ENCODE measurements at places on chromosomes 11 and 22.
A peak's percentile ranks its signal among the peaks of the same experiment; 100 is the strongest.

DNA sequence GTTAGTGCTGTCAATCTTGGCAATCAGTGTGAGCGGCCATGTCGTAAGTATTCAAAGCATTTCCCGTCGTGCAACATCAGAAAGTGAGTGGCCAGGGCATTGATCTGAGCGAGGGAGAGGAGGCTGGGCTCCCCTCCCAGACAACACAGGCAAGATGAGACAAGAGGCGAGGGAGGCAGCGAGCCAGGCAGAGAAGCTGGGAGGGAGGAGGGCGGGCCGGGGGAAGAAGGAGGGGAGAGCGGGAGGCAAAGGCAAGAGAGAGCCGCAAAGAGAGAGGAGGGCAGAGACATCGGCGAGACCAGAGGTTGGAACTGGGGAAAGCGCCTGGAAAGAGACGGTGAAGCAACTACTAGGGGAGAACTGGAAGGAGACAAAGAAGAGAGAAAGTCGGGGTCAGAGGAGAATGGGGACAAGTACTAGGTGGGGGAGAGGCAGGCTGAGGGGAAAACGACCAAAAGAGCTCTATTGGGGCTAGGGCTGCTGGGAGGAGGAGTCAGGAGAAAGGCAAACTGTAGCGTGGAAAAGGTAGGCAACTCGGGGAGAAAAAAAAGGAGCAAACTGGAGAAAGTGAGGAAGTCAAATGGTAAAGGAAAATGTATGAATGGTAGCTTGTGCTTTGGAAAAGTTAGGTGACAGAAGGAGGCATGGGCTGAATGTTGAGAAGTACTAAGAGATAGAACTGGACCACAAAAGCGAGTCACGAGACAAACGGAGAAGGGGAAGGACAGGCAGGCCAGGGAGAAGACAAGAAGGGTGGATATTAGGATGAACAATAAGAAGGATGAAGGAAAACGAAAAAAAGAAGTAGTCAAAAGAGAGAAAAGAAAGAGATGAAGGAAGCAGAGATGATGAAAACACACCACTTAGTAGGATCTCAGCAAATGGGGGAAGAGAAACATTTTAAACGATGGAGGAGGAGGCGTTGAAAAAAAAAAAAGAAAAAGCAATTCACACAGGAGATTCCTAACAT is 130.5 kb upstream of the C11orf58 start:
- DNase-seq = peak; percentile 5

DNA sequence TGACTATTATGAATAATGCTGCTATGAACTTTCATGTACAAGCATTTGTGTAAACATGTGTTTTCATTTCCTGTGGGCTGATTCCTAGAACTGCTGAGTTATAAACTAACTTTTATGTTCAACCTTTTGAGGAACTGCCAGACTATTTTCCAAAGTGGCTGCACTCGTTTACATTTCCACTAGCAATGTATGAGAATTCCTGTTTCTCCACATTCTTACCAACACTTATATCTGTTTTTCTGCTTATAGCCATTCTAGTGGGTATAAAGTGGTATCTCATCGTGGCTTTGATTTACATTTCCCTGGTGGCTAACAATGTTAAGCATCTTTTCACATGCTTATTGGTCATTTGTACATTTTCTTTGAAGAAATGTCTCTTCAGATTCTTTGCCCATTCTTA is 35.2 kb upstream of the SCUBE2 start:
- no peak for DNase-seq

GRCh38 chr11:41235668-41236067 is 223.8 kb downstream of the LRRC4C start:
- DNase-seq = no peak

DNA sequence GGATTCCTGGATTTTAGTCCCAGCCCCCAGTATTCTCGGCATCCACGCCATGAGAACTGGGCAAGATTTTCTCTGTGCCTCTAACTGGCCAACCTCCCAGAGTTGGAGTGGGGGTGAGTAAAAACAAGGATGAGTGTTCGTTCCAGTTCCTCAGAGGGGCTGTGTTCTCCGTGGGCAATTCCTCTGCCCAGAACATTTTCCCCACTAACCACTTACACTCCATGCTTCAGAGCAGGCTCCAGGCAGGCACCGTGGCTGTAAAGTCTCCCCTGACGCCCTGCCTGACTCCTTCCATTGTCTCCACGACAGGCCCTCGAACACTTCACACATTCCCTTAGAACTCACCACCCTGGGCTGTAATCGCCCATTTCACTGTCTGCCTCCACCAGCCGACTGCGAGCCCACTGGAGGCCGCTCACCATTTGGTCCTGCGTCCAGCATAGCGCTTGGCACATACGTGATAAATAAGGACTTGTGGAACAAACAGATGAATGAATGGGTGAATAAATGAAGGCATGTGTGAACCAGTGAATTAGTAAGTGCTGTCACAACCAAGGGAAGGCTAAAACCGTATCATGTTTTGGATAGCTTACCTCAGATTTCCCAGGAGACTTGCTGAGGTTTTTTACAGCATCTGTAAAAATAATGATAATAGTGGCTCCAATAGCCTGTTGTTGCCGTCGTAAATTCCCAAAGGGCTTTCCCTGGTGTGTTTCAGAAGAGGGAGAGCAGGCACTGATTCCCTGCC is 6.1 kb downstream of the APLNR start:
- DNase-seq = no peak

DNA sequence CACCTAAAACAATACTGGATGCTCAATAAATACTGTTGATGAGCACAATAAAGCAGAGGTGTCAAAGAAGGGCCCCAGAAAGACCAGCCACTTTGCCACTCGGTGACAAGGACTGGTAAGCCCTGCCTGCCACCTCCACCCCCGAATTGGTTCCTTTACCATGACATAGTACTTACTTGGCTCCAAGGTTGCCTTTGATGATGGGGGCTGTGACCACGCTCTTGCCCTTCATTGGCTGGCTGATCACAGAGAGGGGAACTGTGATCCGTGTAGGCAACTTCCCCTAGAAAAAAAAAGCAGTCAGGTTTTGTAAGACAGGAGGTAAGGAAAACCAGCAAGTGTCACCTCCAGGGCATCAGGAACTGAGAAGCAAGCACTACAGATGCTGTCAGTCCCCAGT is 29.7 kb downstream of the NFRKB start:
- DNase-seq = no peak

- peak; percentile 44 for DNase-seq
Observed at GRCh38 chr11:67270256-67271204, 4.3 kb downstream of the GRK2 start.

GRCh38 chr22:46484861-46485595 is 52.4 kb downstream of the CELSR1 start:
- DNase-seq = no peak

DNA sequence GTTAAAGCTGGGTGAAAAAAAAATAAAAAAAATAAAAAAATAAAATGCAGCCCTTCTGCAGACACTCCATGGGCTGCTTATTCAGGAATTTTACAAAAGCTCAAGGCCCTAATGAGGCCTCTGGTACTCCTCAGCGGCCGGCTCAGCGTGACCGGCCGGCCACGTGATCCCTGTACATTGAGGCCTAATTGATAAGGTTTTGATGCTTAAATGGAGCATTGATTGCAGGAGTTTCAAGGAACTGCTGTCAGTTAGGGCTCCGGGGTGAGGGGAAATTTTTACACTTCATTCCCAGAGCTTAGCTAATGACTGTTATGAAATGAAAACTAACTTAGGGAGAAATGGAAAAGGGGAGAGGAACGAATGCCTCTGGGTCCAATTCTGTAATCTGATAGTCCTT is 368.8 kb upstream of the KIRREL3 start:
- no peak for DNase-seq

DNA sequence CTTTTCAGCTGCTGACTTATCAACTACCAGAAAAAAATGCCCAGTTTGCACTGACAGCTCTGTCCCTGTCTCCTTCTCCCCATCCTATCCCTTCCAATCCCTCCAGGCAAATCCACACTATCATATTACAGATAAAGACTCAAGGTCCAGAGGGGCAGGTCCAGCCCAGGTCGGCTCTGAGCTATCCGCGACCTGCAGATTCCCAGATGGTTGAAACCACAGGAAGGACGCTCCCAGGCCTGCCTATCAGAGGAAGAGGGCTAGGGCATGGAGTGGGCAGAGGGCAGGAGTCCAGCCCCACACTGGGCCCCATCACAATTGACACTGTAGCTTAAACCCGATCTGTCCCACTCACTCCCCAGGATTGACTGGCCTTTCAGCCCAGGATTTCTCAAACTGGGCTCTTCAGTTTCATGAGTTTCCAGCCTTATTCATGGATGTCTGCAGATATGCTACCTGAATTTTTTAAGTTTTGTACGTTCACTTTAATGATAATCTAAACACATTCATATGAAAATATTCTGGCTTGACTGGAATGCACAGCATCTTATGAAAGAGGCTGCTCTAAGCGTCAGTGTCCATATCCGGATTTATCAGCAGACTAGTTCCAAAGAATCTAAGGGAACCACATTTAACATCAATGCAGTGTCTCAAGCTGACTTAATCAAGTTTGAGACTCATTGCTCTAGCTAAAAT is 16.4 kb upstream of the FCHSD2 start:
- DNase-seq = no peak

All from stimulated activated CD4-positive, alpha-beta T cell treated with anti-CD3 and anti-CD28 coated beads, Interleukin-15, amount 100 ng/mL, for 24 hours (primary cell).